ENCODE measurements at places on chromosomes 16 and 17.

- no peak for DNase-seq
Measured at GRCh38 chr17:49557312-49558024, 18.2 kb upstream of the NXPH3 start.

DNA sequence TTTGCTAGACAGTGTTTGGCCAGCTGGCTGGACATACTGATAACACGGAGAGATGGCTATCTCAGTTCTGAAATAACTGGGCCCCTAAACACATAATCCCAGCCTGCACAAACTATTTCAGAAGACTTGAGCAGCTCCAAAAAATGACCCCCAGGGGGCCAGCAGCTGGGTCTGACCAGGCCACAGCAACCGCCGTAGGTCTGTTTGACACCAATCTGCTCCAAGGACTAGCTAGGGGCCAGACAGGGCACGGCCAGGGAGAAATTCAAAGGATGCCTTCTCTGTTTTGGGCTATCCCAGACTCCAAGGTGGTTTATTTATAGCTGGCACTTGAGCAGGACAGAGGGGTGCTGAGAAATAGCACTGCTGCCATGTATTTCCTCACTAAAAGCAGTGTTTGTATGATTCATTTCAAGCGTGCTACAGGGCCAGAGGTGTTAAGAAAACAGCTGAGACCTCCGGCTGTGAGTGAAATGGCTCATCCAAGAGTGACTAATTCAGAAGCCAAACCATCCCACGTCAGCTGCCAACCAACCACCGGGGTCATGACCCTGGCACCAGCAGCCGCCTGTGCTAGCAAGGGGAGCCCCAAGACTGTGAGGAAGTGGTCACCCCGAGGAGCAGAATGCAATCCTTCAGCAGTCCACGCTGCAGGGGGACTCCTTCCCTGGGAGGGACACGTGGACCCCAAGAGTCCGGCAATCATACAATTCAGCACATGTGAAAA, 5.7 kb downstream of the GGA2 start:
- no peak for DNase-seq

GRCh38 chr16:50326835-50327465, 41.8 kb downstream of the BRD7 start:
- DNase-seq = no peak

- DNase-seq = no peak
Measured at GRCh38 chr16:77611386-77611785, 110.9 kb upstream of the NUDT7 start.

DNA sequence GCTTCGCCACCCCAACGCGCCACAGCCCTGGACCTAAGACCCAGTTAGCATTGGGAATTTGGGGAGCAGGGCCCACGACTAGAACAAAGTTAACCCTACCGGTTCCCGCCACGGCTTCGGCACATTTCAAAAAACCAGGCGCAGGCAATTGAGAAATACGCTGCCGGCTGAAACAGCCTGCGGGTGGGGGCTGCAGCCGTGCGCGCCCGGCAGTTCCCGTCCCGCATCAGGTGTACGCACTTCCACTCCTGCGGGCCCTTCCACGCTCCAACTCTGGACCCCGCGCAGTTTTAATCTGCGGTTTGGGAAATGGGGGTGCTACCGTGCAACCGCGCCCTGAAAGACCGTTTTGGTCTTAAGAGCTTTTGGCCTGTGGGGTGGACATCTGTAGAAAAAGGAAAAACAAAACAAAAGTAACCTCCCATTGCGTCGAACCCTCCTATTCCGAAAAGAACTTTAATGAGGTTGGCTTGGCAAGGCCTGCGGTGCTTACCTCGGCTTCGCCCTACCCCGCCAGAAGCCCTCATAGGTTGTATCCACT, 7.1 kb downstream of the IRX5 start:
- no peak for DNase-seq

DNA sequence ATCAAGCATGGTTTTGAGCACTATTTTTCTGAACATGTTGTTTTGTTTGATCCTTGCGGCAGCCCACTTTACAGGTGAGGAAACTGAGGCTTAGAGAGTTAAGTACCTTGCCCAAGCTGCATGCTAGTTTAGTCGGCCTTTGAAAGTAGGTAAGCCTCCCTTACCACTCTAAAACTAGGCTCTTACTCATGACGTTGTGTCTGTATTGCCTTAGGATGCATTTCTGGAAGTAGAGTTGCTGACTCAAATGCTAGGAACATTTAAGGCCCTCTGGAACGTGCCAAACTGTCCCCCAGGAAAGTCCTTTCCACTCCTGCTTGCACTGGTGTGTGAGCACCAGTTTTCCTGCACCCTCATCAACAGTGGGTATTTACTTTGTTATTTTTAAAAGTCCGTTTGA, 76.6 kb downstream of the ZFHX3 start:
- no peak for DNase-seq

- no peak for DNase-seq
Measured at GRCh38 chr17:83203073-83203471, 123.7 kb downstream of the METRNL start.

All from T47D (cell line).